H7 (cell line): ENCODE measurements at places on chromosomes 3 and 15.
A peak's percentile ranks its signal among the peaks of the same experiment; 100 is the strongest.

GRCh38 chr3:188323067-188323842 lies 169.3 kb downstream of the LPP start:
- no peak for DNase-seq

GRCh38 chr15:90763366-90764099 lies 46.4 kb downstream of the BLM start:
- DNase-seq = no peak

- DNase-seq = no peak
These were observed 11.2 kb downstream of the C3orf62 start for GRCh38 chr3:49265661-49266386.

- no peak for DNase-seq
These were observed 84.6 kb upstream of the LMOD3 start for GRCh38 chr3:69207031-69207430.

DNA sequence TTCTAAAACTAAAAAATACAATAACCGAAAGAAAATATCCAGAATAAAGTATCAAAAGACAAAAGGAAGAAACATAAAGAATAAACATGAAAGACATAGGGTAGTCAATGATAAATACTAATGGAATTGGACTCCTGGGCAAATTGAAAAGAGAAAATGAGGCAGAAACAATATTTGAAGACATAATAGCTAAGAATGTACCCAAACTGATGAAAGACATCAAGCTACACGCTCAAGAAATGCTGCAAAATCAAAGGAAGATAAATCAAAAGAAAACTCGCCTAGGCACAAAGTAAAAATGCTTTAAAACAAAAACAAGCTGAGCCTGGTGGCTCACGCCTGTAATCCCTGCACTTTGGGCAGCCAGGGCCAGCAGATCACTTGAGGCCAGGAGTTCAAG lies 34.9 kb downstream of the CEP70 start:
- no peak for DNase-seq

DNA sequence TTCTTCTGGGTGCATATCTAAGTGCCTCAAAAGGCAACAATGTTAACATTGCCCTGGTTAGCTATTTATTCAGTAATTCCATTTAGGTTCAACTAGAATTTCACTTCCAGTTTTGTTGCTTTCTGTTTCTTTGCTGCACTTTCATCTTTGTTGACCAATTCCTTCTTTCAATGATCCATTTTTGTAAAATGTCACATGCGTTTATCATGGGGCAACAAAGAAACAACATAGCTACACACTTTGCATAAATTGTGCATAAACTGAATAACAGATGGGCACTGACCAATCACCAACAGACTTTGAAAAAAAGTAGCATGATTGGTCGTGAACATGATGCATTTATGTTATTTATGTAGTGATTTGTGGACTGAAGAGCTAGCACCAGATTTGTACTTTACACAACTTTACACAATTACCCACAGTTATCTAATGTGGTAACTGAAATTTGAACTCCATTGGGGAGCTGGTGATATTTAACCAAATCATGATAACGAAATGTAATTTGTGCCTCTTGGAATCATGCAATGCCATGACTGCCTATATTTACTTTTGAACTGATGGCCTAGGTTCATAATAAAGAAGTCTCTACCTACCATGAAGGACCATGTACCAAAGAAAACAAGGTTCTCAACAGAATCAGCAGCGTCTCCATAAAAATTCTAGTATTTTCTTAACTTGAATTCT lies 7.1 kb upstream of the CPOX start:
- no peak for DNase-seq

DNA sequence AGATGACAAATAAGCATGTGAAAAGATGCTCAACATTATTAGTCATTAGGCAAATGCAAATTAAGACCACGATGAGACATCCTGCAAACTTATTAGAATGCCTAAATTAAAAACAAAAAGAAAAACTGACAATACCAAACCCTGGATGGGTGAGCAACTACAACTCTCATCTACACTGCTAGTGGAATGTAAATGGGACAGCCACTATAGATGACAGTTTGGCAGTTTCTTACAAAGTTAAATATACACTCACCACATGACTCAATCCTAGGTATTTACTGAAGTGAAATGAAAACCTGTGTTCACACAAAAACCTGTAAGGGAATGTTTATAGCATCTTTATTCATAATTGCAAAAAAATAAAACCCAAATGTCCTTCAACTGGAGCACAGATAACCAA lies 74.7 kb downstream of the NPTN start:
- DNase-seq = no peak

- no peak for DNase-seq
These were observed 125.8 kb upstream of the NPHP3 start for GRCh38 chr3:132847849-132848625.

DNA sequence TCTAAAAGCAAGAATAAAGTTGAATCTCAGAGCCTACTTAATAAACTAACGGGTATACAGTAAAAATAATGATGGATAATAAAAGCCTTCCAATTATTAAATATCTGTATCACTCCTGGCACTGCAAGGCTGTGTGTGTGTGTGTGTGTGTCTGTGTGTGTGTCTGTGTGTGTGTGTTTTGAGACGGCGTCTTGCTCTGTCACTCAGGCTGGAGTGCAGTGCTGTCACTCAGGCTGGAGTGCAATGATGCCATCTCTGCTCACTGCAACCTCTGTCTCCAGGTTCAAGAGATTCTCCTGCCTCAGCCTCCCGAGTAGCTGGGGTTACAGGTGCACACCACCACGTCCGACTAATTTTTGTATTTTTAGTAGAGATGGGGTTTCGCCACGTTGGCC lies 62.5 kb downstream of the TBL1XR1 start:
- no peak for DNase-seq

DNA sequence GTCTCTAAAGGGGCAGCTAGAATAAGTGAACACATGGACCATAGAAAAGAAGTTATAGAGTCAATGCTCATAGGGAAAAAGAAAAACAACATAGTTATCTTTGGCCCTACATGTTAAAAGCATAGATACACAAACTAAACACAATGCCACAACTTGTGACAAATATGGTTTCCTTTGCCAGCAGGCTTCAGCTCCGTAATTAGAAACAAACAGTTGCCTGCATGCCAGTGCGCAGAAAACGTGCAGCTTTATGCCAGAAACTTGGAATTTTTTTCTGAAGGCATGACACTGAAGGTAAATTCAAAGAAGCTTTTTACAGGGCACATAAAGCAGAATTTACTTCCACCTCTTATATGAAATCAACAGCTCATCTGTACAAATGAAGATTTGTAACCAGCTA lies 2.2 kb upstream of the CPNE4 start:
- no peak for DNase-seq

GRCh38 chr3:46614431-46614830 lies 2.1 kb downstream of the FAM240A start:
- DNase-seq = no peak

DNA sequence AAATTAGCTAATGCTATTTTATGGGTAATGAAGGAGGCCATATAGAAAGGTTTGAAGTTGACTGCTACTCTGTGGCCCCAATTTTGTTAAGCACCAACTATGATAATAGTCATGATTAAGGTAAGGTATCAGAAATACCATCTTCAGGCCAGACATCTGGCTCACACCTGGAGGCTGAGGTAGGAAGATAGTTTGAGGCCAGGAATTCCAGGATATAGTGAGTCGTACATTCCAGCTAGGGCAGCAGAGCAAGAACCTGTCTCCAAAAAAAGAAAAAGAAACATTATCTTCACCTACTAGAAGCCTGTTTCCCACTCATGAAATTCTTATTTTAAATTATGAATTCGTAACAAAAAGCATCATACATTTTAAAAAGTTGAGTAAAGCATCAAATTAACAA lies 64.4 kb downstream of the LRRC28 start:
- DNase-seq = no peak

- no peak for DNase-seq
These were observed 4.9 kb upstream of the TBC1D5 start for GRCh38 chr3:17747174-17747889.

DNA sequence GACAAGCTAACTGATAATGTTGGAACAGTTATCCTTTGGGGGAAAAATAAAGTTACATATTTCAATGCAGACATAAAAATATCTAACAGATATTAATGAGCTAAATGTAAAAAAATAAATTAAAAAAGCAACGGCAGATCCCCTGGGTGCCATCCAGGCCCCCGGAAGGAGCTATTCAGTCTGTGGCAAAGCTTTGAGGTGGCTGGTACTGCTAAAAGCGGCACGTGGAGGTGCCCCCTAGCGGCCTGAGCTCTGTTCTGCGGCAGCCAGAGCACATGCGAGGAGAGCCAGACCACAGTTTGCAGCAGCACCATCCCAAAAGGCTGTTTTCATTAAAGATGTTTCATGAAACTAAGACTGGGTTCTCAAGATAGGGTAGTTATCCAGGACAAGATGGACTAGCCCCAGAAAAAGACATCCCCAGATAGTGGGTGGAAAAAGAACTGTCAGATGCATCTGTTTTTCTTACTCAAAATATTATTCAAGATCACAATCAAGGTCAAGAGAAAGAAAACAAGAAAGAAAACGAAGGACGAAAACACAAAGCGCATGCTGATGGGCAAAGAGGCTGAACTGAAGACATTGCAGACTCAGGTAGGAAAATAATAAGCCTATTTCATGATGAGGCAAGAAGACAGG lies 18.7 kb downstream of the AP3S2 start:
- DNase-seq = peak; percentile 86

GRCh38 chr3:124483915-124484470 lies 246.3 kb upstream of the UMPS start:
- DNase-seq = no peak

DNA sequence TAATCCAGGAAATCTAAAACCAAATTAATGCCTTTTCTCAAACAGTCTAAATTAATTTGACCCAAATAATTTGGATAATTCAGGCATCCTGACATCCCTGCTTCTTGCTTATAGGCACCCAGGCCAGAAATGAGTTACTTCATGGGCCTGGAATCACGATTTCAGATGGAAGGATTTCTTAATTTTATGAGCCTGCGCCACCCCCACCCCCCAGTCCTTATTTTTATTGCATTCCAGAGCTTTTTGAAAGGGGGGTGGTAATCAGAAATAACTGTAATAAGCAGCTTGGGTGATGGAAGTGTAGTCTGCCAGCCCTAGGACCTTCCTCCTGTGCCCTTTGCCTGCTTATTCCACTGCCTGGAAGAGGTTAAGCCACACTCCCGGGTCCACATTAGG lies 1.3 kb downstream of the AP2M1 start:
- no peak for DNase-seq

- no peak for DNase-seq
These were observed 23.2 kb downstream of the CPEB1 start for GRCh38 chr15:82624008-82624407.

- no peak for DNase-seq
These were observed 138.4 kb downstream of the SST start for GRCh38 chr3:187531831-187532230.

- DNase-seq = peak; percentile 34
These were observed 18.0 kb downstream of the ATP10A start for GRCh38 chr15:25844981-25845680.

DNA sequence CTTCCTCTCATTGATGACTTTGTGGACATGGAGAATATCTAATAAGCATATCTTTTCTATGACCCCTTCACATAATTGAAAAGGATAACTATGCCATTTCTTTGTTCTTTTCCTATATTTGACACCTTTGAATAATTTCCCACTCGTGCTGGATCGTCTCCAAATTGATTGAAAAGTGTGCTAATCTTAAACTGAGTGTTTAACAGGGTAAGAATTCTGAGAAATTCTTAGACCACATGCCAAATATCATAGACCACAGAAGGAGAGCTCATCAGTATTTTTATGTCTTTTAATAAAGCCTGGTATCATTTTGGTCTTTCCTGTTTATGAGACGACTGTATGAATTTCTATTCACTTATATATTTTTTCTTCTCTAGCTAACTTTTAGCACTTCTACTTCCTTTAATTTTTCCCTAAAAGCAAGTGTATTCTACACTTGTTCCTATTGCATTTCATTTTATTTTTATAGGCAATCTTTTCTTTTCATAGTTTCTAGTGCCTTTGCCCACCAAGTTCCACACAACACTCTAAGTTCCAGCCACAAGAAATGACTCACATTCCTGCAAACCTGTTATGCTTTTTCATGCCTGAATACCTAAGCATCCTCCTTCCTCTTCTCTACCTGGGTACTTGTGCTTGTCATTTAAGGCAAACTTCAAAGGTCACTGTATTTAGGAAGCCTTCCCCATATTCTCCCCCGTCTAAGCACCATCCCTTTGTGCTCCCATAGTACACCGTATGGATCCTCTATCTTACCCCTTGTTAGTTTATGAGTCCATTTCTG lies 30.1 kb downstream of the KBTBD8 start:
- no peak for DNase-seq

DNA sequence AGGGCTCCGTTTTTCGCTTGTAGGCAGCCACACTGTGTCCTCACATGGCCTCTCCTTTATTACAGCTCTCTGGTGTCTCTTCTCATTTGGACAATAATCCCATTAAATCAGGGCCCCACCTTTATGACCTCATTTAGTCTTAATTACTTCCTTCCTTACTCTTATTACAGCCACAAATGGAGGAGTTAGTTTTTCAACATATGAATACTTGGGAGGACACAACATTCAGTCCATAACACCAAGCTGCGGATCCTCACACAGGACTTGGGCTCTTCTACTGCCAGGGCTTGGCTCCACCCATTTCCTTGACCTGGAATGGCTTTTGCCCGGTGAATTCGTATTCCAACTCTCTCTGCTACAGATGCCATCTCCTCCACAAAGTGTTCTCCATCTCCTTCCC lies 74.3 kb upstream of the SLC7A14 start:
- no peak for DNase-seq

GRCh38 chr3:114259566-114259965 lies 22.2 kb upstream of the ZNF80 start:
- DNase-seq = no peak

DNA sequence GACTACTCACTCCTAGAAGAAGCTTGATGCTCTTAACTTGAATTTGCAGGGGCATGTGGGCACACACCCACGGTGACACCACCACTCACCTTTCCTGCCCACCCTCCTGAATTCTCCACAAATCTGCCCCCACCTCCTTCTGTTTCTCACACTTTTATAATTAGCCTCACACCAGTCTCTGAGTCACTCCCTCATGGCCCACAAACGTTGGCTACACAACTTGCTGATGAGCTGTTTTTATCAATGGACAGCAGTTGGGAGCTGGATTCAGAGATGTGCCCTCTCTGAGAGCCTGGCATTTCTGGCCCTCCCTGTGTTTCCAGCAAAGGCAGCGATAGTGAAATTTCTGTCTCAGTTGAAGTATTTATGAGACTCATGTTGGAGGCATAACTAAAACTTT lies 1.3 kb downstream of the COLQ start:
- no peak for DNase-seq

DNA sequence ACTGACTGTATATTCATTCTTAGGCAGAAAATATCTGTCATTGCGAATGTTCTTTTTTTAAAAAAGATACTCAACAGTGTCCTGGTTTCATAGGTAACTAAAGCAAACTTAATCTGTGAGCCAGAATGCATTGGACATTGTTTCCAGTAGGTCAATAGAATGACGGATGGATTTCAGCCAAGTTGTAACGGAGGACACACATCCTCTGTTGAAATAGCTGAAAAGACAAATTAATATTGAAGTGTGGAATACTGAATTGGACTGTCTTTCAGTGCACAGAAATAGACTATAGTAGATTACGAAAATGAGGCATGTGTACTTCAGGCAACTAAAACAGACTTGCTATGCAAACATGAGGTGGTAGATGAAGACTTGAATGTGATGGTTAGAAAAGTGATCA lies 461.6 kb downstream of the WDR72 start:
- DNase-seq = no peak

GRCh38 chr3:195115600-195116406 lies 155.2 kb downstream of the XXYLT1 start:
- DNase-seq = no peak

GRCh38 chr3:9059489-9060400 lies 96.5 kb upstream of the RAD18 start:
- DNase-seq = no peak
